Nucleus accumbens (tissue), 56 donors: ENCODE measurements at places on chromosomes 2 and 18.

DNA sequence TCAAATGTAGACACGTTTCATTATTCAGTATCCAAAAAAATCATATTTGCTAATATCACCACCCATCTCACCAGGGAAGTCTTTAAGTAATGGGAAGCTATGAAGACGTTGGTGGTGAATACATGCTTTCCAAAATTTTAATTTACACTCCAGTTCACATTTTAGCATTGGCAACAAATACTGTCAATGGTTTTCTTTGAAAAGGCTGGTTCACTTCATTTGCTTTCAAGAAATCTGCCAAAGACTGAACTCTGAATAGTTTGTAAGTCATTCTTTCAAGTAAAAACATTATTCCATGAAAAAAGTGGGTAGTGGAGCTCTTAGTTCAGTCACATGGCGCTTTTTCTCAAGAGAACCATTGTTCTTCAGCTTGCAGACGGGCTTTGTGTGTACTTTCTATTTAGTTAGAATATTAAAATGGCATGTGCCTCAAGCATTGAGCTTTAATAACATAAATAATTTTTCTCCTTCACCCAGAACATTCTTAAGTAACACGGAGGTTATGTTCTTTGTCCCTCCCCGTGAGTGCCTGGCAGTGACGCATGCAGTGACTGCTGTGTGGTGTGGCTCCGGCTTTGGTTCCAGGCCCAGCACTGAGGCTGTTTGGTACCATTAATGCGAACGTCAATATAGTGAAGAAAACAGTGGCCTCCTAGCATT, 300.0 kb upstream of the HDAC4 start:
- DNase-seq, result peak; percentile 27

- no peak for DNase-seq
These were observed 81.5 kb downstream of the CYRIA start for GRCh38 chr2:16584084-16584483.

DNA sequence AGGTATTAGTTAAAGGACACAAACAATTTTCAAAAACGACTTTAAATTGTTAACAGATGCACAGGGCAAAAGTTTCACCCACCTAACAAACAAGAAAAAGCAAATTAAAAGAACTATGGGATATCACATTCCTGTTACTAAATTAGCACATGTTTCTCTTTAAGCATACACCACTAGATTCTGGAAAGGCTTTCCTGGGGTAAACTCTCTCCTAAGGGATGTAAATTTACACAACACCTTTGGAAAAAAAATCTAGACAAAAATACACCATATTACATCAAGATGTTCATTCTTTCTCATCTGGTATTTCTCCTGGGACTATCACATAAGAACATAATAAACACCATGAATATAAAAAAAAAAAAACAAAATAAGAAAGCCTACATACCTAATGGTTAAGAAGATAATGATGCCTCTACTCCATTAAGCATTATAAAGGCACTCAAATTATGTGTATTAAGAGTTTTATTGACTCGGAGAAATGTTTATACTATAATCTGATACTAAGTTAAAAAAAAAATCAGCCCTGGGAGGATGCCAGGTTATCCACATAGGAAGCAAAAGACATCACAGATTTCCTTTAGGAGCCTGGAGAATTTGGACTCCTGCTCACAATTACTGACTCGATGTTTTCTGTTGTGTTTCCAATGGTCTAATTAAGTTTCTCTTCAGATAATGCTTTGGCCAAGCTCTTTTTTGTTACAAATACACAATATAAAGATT, 82.8 kb upstream of the AFF3 start:
- no peak for DNase-seq

GRCh38 chr2:197835293-197835692, 30.9 kb downstream of the PLCL1 start:
- no peak for DNase-seq

- no peak for DNase-seq
These were observed 2.6 kb downstream of the NHEJ1 start for GRCh38 chr2:219158025-219158424.

- peak; percentile 11 for DNase-seq
These were observed 11.8 kb downstream of the MAPRE3 start for GRCh38 chr2:26982102-26982742.

- DNase-seq, result no peak
These were observed 4.2 kb upstream of the MARS2 start for GRCh38 chr2:197700960-197701359.

GRCh38 chr2:197307236-197307932, 3.2 kb downstream of the ANKRD44 start:
- no peak for DNase-seq

DNA sequence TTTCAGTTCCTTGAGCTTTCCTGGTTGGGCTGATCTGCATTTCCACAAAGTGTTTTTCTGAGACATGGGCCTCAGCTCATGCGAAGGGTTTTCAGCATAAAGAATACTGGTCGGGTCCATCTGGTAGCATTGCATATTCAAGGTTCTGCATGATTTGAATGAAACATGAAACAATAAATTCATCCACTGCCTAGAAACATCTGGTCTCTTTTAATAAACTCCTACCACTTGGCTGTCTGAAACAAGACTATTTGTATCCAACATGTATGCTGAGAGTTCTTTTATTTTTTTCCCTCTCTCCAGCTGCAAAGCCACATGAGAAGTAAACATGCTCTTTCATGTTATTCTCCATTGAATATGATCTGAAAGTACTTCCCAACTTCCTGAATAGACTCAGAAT, 314.9 kb upstream of the SOX11 start:
- DNase-seq, result no peak

- DNase-seq, result no peak
These were observed 318 bp downstream of the TYW5 start for GRCh38 chr2:199955007-199955338.

- DNase-seq, result no peak
These were observed 7.3 kb downstream of the KIF1A start for GRCh38 chr2:240812721-240813120.

- no peak for DNase-seq
These were observed 18.6 kb downstream of the THNSL2 start for GRCh38 chr2:88188748-88189147.

DNA sequence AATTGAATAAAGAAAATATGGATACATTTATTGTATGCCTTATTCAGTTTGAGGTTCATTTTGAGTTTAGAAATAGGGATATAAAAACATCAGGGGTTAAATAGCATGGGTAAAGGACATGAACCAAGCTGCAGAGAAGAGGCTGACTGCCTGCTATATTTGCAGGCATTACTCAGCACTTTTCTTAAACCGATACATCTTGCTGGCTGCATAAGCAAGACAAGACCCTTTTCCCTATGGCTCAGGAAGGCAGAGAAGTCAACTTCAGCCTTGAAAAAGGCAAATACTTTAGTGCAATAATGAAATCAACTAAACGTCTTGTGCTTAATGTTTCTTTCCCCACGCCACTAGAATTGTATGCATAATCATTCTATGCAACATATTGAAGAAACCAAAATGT, 36.4 kb downstream of the SCN1A start:
- no peak for DNase-seq

DNA sequence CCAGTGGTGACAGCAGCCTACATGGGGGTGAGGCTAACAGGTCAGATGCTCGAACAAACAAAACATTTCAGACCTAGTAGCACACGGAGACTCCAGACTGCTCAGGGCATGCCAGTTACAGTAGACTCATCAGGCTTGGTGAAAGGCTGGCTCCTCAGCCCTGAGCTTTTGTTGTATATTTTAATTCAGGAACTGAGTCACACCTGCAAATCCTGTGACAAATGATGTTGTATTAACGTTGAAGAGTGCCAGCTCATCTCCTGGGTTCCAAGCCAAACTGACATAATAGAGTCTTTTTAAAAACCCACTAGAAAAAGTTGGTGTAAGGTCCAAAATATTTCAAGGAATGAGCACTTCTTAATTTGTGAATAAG, 65.3 kb downstream of the C1D start:
- DNase-seq, result no peak

- no peak for DNase-seq
These were observed 8.8 kb downstream of the RETREG2 start for GRCh38 chr2:219186754-219187456.

DNA sequence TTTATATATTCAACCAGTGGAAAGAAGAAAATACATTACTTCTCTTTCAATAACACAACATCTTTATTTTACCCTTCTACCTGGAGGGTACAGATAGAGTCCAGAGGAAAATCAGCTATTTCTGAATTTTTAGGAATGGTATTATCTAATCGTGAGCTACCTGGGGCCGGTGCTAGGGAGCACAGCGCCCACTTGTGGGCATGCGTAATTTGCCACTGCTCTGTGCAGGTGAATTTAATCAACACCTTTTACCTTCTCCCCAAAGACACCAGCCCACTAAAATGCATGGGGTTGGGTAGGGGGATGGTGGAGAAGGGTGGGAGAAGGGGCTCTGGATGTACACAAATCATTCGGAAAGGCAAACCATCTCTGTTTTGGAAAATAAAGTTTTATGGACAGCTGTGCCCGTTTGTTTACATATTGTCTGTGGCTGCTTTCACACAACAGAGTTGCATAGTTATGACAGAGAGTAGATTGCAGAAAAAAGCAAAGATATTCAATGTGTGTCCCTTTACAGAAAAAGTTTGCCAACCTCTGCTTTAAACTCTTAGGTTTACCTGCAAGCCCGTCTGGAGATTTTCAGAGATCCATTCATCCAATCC, 51.5 kb upstream of the DCC start:
- no peak for DNase-seq
